SW 1271 (cell line): ENCODE measurements at places on chromosomes 5 and 9.

DNA sequence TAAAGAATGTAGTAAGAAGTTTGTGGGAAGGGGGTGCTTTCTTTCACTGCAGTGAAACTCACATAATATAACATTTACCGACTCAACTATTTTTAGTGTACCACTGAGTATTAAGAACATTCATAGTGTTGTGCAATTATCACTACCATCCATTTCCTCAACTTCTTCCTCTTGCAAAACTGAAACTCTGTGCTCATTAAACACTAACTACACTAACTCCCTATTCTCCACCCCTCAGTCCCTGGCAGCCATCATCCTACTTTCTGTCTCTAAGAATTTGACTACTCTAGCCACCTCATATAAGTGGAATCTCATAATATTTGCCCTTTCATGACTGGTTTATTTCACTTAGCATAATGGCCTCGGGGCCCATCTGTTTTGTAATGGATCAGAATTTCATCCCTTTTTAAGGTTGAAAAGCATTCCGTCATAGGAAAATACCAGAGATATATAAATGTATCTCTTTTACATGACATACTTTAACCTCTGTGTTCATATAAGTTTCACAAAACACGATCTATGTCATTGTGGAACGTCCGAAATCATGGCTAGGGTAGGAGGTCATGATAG lies 56.3 kb upstream of the DIRAS2 start:
- no peak for DNase-seq

DNA sequence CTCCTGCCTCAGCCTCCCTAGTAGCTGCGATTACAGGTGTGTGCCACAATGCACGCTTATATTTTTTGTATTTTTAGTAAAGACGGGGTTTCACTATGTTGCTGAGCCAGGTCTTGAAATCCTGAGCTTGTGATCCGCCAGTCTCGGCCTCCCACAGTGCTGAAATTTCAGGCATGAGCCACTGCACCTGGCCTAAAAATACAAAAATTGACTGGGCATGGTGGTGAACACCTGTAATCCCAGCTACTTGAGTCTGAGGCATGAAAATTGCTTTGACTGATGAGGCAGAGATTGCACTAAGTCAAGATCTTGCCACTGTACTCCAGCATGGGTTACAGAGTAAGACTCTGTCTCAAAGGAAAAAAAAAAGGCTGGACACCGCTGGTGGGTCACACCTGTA lies 13.1 kb upstream of the DYNC2I2 start:
- DNase-seq: no peak

DNA sequence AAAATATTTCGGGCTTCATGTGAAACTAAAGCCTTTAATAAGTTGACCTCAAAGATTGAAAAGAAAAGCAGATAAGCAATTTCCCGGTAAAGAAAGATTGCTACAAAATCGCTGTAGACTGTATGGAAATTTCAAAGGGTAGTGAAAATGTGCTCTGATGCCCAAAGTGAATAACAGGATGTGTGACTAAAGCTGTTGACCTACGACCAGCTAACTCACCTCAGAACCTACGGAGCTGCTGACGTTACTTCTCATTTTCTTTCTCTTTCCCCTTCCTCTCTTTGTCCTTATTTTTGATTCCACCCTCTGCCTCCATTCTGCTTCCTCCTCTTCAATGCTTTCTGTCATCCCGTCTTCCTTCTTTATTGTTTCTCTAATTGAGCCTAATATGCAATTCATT lies 103.2 kb downstream of the PDE4D start:
- DNase-seq: no peak

- DNase-seq: no peak
These were observed 549.4 kb downstream of the LRRC70 start for GRCh38 chr5:63128018-63128417.

DNA sequence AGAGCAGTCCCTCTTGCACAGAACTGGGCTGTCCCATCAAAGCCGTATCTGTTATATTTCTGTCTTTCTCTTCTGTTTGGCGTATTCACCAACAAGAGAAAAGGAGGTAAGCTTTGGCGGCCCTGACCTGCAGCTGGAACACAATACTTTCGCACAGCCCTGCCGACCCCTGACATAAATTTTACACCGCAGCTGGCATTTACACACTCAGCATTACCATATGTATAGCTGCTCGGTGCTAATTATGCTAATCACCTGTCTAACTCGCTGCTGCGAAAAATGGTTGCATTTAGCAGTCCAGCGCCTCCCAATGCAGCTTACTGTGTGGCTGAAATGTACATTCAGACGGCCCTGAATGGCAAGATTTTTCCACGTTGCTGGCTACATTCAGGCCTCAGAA lies 20.8 kb downstream of the PTCH1 start:
- DNase-seq: no peak

- DNase-seq: no peak
These were observed 347.5 kb downstream of the SEMA5A start for GRCh38 chr5:9198394-9198793.

DNA sequence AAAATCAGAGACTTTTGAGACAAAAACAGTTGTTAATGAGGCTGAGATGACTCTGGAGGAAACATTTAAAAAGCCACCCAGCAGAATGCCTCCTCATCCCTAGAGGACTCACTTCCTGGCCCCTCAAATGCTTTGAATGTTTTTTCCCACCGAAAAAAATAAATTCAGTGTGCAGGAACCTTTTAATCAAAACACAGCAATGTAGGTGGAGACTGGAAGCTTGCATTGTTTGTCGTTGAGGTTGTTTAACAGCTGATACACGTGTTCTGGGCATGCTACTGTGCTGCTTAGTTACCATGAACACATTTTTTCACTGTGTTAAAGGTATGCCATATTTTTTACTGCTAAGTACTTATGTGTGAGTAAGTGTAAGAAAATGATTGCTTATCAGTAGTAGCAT lies 65.7 kb upstream of the ADCY2 start:
- no peak for DNase-seq

GRCh38 chr5:6069496-6070185 lies 308.7 kb downstream of the MED10 start:
- DNase-seq: no peak

DNA sequence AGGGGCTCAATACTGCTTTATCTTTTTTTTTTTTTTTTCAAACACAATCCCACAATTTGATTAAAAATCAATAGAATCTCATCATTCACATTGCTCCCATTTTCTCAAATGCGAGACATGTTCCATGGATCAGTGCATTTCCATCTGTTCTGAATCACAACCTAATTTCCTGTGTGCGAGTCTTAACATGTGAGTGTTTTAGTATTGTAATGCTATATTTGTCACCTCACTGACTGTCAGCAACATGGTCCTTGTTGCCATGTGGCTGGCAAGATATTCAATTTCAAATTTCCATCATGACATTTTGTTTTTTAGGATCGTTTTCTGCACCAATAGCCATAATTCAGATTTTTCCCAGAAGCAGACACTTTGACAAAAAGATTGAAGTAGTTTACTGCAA lies 233.2 kb upstream of the PRDM9 start:
- DNase-seq: no peak

DNA sequence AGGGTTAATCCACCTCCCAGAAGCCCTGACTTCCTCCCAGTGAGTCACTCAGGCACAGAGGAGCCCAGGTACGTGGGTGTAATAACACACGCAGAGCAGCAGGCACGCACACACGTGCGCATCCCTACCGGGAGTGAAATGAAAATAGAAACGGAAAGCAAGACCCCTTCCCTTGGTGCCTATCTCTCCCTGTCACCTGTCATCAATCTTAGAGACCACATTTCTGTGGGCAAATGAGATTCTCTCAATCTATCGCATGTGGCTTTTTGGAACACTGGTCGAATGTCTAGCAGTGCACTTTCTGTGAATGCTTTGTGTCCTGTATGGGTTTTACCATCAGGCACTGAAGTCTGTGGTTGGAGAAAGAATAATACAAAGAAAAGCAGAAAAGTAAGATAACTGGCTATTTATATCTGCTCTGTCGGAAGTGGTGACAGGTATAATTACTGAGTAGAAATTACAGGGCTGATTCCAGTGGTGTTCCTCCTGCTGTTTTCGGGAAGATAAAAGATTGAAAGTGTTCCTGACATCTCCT lies 137.7 kb upstream of the GRIA1 start:
- DNase-seq: no peak

- DNase-seq: no peak
These were observed 35.6 kb downstream of the ATPSCKMT start for GRCh38 chr5:10214041-10214440.

GRCh38 chr5:6398570-6399230 lies 20.4 kb upstream of the MED10 start:
- no peak for DNase-seq

- DNase-seq: no peak
These were observed 7.9 kb downstream of the TRMT10B start for GRCh38 chr9:37761511-37761910.

DNA sequence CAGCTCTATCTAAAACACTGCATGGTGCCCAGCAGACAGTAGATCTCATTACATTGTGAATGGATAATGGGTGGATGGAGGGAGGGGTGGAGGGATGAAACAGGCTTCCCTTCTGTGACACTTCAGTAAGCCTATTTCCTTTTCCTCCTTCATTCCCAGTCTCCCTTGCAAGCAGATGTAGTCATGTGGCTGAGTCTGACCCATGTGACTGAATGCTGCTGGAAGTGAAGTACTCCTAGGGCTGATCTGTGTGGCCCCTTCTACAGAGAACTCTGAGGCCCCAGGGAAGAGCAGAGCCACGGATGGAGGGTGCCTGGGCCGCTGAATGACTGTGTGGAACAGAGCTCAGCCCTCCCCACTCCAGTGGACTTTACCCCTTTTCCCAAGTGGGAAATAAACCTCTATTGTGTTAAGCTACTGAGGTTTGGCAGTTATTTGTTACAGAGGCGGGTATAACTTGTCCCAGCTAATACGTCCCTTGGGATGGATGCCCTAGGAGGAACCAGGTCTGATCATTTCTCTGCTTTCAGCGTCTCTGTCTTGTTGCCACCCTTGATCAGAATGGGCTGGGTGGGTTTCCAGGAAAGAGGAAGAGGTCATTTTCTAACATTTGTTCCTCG lies 176.1 kb upstream of the MVB12B start:
- no peak for DNase-seq

DNA sequence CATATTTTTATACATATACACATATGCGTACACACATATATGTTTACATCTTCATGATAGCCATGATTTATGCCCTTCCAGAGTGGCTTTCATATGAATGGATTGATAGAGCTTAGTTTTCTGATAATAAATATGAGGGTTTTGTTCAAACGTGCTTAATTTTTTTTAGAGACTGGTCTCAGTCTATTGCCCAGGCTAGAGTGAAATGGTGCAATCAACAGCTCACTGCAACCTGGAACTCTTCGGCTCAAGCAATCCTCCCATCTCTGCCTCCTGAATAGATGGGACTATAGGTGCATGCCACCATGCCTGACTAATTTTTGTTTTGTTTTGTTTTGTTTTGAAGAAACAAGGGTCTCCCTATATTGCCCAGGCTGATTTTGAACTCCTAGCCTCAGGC lies 48.6 kb upstream of the ZSWIM6 start:
- no peak for DNase-seq

GRCh38 chr9:94956731-94957130 lies 230.2 kb downstream of the AOPEP start:
- no peak for DNase-seq

DNA sequence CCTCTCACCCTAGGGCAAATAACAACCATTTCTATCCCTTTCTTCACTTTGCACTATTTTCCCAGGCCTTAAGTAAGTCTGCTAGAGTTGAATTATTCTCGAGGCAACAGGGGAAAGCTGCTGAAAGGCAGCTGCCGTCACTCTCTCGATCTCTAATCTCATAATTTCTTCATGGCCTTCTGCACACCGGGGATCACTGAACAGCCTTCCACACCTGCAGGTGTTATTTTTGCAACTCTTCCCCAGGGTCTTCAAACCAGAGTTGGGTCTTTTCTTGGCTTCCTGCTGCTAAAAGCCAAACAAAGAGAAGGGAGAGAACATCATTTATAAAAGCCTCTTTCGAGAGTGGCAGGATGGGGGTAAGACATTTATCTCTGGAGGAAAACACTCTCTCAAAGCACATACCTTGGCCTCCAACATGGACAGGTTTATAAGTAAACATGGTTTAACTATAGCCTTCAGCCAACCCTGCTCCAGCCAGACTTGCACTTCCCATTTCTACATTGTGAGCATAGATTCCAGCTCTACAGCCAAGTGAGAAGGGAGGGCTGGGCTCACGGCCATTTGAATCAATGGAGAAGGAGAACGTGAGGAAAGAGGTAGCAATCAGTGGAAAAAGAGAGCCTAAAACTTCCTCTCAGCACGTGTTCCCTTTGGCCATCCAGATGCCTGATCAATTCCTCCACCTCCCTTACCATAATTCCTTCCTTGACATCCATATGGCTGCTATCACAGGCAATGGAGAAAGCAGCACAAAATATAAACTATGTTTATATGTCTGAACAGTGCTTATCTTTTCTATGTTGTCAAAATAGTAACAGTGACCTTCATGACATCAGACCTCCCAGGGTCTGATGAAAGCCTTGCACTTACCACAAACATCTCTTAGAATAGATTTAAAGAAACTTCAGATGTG lies 464.9 kb downstream of the TLE1 start:
- DNase-seq: no peak

GRCh38 chr5:82425591-82425990 lies 147.4 kb upstream of the RPS23 start:
- no peak for DNase-seq

DNA sequence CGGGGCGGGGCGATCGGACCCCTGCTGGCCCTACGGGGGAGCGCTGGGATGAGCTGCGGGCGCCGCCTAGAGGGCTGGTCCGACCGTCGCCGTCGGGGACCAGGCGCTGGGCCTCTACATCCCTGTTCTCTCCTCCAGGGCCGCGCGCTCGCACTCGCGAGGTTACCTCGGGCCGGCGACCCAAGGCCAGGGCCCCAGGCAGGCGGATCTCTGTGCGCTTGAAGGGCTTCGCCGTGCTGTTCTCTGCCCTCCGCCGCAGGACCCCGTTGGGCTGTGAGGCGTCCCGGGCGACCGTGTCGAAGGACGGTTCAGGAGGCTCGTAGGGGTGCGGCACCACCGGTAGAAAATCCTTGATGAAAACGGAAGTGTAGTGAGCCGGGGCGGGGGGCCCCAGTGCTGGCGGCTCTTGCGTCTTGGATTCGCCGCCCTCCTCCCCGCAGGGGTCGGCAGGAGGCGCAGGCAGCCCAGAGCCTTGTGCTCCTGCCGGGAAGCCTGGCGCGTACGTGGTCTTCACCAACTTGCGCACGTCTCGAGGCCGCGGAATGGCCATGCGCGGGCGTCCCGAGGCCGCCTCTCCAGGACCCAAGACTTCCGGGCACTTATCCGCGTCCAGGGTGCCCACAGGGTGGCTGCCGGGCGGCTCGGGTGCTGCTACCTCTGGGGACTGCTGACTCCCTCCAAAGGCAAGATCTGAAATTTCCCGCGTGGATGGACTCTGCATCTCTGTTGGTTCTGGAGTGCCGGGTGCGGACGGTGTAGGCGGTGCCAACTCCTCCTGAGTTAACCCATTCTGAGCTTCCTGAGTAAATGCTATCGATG lies 2.0 kb downstream of the PROB1 start:
- peak; percentile 83 for DNase-seq

GRCh38 chr9:4400731-4401130 lies 89.5 kb upstream of the SLC1A1 start:
- DNase-seq: no peak

DNA sequence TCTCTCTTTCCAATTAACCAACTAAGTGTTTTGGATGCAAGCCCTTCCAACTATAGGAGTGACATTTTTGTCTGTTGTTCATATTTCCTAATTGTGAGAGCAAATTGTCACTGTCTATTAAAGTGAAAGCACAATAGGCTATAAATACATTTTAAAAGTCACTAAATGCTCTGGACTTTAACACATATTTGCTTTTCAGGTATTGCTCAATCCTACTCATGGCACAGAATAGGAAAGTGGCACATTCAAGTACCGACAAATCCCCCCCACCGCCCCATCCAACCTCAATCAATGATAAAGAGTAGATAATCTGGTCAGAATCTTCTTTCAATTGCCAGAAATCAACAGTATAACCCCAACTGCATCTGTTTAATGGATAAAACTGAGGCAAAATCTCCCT lies 419.8 kb downstream of the PLK2 start:
- no peak for DNase-seq
